ENCODE measurements at places on chromosomes 16 and 17.

- DNase-seq = no peak
These were observed 45.6 kb downstream of the DNAH9 start for GRCh38 chr17:11643851-11644250.

DNA sequence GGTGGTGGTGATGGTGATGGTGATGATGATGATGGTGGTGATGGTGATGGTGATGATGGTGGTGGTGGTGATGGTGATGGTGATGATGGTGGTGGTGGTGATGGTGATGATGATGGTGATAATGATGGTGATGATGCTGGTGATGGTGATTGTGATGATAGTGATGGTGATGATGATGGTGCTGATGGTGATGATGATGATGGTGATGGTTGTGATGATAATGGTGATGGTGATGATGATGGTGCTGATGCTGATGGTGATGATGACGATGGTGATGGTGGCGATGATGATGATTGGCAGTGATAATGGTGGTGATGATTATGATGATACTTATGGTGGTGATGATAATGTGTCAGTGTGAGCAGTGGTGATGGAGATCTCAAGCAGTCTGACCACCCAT, 90.8 kb upstream of the FOXF1 start:
- DNase-seq = no peak

- no peak for DNase-seq
These were observed 6.1 kb upstream of the MXRA7 start for GRCh38 chr17:76716839-76717215.

DNA sequence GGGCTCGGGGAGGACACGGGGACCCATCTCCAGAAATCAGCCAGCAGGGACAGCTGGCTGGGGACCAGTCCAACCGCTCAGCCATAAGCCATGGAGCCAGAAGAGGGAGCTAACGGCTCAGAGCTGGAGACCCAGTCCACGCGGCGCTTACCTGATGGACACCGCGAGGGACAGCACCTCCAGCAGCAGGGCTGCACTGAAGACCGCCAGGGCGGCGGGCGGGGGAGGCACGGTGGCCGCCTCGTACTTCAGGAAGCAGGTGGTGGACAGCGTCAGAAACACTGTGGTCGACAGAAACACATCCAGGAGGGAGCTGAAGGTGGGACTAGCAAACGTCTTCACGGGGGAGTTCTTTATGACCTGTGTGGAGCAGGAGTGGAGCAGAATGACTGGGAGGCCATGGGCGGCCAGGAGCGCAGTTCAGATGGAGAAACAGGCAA, 102.6 kb upstream of the CREBBP start:
- DNase-seq = peak; percentile 66

- peak; percentile 19 for DNase-seq
These were observed 25.8 kb upstream of the TNFSF12 start for GRCh38 chr17:7523033-7523432.

All from OCI-M1 (cell line).